SJSA1 (cell line): ENCODE measurements at places on chromosomes 7 and 10.

GRCh38 chr7:121138262-121138933 is 149.9 kb downstream of the CPED1 start:
- DNase-seq, result no peak

DNA sequence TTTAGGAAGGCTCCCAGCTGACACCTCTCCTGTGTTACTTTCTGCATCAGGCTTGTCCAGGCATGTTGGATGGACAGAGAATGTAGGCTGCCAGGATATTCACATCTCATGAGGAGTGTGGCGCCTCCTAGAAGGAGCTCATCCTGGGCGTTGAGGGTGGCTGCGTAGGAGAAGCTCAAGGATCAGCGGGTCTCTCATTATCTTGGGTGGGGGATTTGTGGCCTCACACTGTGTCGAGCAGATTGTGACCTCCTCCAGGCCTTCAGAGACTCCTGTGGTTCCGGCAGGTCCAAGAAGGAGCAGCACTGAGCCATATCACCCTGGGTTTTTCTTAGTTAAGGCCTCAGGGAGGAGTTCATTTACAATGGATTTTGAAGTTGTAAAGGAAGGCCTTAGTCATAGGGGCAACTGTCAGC is 8.7 kb upstream of the COBL start:
- DNase-seq, result no peak

GRCh38 chr10:31833753-31834152 is 94.9 kb downstream of the ARHGAP12 start:
- DNase-seq, result no peak

GRCh38 chr10:48573045-48573444 is 31.8 kb downstream of the ARHGAP22 start:
- no peak for DNase-seq

DNA sequence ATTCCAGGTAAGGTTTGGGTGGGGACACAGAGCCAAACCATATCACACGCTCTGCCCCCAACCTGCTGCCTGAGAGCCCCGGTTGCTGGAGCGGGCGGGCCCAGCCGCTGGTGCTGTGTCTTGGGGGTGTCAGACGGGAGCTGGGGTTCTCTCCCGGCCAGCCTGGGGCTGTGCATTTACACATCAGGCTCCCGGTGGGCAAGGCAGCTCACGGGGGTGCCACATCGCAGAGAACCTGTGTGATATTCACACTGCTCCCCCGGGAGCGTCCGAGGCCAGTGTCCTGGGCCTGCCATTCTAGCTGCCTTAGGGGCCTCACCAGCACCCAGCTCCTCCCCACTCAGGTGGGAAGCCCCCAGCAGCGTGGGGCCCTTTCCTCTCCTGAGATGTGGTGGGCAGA is 35.6 kb upstream of the ADGRA1 start:
- DNase-seq, result no peak

DNA sequence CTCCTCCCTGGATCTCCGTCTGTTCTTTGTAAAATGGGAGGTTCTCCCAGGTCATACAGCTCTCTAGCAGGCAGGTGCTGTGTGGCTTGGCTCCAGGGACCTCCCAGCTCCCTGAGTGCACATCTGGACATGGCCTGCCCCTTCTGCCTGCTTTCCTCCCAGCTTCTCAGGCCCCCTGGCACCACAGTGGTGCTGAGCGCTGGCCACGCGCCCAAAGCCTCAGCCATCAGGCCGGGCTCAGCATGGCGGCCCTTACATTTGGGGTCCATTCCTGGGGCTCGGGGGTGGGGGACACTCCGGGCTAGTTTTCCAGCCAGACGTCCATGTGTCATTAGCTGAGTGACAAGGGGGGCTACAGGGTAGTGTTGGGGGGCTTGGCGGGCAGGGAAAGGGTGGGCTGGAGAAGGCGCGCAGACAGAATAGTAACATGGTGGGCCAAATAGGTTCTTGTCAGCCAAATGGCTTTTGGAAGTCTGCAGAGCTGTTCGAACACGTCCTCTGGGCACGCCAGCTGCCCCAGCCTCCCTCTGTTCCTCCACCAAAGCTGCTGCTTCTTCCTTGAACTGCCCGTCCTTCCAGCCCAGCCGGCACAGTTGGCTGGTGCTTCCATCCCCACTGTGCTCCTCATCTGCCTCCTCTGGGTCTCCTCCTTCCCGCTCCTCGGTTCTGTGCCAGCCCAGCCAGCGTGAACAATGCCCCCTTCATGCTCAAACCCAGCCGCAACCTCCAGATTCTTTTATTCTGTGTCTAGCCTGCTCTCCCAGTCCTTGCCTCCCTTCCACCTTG is 65.9 kb downstream of the GOLGA7B start:
- no peak for DNase-seq

DNA sequence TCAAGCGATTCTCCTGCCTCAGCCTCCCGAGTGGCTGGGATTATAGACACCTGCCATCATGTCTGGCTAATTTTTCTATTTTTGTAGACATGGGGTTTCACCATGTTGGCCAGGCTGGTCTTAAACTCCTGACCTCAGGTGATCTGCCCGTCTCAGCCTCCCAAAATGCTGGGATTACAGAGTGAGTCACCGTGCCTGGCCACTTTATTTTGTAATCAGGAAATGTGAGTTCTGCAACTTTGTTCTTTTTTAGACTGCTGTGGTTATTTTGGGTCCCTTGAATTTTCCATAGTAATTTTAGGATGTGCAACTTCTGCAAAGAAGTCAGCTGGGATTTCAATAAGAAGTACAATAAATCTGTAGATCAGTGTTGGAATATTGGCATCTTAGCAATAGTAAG is 96.8 kb downstream of the CYTH3 start:
- no peak for DNase-seq

DNA sequence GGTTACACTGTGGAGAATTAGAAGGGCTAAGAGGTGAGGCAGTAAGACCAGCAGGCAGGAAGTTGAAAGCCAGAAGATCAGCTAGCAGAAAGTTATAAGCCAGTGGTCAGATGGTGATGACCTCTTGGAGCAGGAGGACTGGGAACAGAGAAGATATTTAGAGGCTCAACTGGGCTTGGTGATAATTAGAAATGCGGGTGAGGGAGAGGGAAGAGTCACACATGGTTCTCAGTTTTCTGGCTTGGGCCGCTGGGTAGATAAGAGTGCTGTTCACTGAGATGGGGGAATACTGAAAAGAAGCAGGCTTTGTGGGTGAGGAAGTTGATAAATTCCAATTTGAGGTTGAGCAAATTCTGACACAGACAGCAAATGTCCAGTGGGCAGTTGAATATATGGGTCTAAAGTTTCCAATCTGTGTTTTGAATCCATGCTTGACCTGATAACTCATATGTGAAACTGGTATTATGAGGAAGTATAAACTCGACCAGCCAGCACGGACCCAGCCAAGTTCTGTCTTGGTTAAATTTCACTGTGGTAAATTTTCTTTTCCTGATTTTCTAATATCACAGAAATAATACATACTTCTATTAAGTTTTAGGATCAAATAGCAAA is 22.7 kb downstream of the LSMEM1 start:
- DNase-seq, result no peak

GRCh38 chr7:2242541-2243429 is 759 bp downstream of the NUDT1 start:
- peak; percentile 65 for DNase-seq

GRCh38 chr7:117665368-117665767 is 185.5 kb downstream of the CFTR start:
- DNase-seq, result no peak

- DNase-seq, result no peak
Measured at GRCh38 chr7:112989531-112989930, 97.1 kb downstream of the GPR85 start.

- no peak for DNase-seq
Measured at GRCh38 chr10:80158126-80158525, 25.6 kb downstream of the PLAC9 start.

DNA sequence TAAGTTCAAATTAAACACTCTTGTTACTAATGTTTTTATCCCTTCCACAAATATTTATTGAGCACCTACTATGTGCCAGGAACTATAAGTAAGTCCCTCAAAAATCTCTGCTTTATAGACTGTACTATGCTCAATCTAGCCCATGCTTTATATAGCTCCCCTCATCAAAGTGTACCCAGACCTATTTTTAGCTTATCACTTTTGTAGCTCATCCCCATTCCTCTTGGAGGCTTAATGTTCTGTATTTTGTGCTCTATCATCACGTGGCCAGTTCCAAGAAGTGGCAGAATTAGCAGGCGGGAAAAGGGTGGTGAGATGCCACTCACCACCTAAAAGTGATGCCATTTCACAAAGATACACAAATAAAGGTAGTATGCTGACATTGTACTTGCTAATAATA is 138.1 kb upstream of the BET1 start:
- no peak for DNase-seq

- no peak for DNase-seq
Measured at GRCh38 chr7:50355817-50356178, 51.3 kb downstream of the IKZF1 start.

DNA sequence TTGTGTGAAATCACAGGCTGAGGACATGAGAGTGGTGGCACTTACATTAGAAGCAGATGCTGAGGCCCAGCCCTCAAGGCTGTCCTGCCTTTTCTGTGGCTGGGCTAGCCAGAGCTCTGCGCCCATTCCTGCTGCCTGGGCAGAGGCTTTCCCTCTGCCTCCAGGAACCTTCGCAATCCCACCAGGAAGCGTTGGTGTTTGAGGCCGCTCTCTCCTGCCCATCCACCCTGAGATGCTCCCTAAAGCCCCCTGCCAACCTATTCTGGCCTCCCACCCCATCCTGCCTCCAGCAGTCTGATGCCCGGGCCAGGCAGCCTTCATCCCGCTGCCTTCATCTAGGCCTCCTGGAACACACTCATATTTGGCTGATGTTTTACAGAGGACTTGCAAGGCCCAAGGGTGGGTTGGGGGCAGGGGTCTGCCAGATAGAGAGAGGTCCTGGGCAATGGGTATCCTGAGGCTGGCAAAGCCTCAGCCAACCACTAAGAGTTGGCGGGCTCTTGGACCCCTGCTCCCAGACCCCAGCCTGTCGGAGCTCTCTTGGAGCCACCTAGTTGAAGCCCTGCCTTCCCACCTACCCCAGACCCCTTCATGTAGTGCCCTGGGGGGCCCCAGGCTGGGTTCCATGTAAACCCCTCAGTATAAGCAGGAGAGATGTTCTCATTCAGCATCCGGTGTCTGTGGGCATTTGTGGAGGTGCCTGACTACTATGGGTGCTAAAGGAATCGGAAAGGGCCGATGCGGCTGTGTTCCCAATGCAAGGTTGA is 32.7 kb downstream of the LDB3 start:
- no peak for DNase-seq
